ENCODE measurements at places on chromosomes 13 and 19. TPM values are rescaled to one million over a fixed set of nuclear protein-coding genes. Genes with fewer than 3 reads are reported as not detected.

Gene PDCD5
- 175 TPM for total RNA-seq

Gene DACT3
- total RNA-seq, result 5.3 TPM

Gene ZSCAN4
- total RNA-seq, result not detected

Gene DMKN
- 18.1 TPM for total RNA-seq

Gene C19orf12
- 13.9 TPM for total RNA-seq

Gene NXNL1
- not detected for total RNA-seq

Gene MCEMP1
- not detected for total RNA-seq

Gene BST2
- 39.2 TPM for total RNA-seq

Gene TEX29
- not detected for total RNA-seq

Gene APOE
- total RNA-seq, result 169 TPM

Gene CLDND2
- not detected for total RNA-seq

Gene ZNF681
- total RNA-seq, result 2.3 TPM
